ENCODE measurements at places on chromosomes 6 and 20.

DNA sequence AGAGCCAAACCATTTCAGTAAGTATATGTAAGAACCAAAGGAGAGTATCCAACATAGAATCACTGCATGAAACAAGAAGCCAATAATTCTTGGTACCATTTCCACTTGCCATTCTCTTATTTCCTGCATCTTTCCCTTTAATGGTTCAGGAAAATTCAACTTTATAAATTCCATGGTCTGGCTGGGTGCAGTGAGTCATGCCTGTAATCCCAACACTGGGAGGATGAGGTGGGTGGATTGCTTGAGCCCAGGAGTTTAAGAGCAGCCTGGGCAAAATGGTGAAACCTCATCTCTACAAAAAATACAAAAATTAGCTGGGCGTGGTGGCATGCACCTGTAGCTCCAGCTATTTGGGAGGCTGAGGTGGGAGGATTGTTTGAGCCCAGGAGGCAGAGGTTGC is 21.2 kb downstream of the NHLRC1 start:
- no peak for DNase-seq

- no peak for DNase-seq
These were observed 2.0 kb upstream of the ZSCAN26 start for GRCh38 chr6:28264834-28265401.

- no peak for DNase-seq
These were observed 46.7 kb downstream of the RALGAPA2 start for GRCh38 chr20:20665606-20666332.

DNA sequence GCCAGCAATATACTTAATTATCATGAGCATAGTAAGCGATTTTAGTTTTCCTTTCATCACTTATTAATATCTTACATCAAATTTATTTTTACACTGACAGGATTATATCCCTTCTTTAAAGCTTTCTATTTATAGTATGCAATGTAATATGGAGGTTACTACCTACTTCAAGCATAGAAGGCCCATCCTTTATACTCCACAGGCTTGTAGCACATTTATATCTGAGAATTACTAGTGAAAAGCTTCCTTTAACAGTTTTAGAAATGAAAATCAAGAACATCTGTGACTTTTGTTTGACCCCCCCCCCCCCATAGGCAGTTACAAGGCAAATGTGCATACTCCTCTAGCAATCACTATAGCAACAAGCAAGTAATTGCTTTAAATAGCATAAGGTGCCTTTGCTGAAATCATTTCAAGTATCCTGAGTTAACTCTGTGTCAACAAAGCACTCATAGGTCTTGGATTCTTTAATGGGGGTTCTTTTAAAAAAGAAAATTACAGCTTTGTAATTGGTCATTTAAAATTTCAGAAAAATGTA is 917.7 kb downstream of the PHF3 start:
- DNase-seq: no peak

DNA sequence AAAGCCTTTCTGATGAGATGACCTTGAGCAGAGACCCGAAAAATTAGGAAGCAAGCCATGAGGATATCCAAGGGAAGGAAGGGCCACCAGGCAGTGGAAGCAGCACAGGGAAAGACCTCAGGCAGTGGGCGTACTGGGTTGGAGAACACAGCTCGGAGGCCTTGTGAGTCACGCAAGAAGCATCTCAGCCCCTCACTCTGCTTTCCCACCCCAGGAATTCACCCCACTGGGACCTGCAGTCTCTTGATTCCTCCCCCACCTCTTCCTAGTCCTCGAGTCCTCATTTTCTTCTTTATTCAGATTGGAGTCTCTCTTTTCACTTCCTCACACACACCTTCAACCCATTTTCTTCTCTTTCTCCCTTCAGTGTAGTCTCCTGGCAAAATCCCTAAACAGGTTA is 27.0 kb downstream of the RPRD1B start:
- DNase-seq: no peak

DNA sequence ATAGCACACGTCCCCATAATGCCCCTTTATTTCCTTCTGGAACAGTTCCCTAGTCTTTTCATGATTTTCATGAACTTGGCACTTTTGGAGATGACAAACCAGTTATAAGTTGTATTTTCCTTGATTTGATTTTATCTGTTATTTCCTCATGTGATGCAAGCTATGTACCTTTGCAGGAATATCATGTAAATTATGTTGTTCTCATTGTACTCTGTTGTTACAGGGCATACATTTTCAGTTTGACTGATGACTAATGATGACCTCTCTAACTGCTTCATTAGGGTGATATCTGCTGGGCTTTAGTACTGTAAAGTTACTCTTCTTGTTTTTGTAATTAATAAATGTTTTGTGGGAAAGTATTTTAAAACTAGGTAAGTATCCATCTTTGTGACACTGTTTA is 147.3 kb downstream of the ZFAND3 start:
- DNase-seq: no peak

DNA sequence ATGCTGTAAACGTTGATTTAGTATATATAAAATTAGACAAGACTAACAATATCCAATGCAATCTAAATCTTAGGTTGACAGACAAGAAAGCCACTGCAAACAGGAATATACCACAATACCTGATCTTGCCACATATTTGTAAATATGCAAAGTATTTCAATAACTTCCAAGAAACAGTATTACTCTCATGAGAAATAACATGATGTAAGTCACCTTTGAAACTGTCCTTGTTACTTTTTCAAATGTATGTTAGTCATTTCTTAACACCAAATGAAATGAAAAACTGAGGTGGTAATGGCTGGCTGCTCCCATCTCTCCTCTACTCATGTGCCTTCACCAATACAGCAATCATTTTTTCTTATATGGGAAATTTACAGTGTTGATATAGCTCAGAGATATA is 118.7 kb downstream of the ATG5 start:
- DNase-seq: no peak

- no peak for DNase-seq
These were observed 261.7 kb downstream of the UTRN start for GRCh38 chr6:144546807-144547206.

DNA sequence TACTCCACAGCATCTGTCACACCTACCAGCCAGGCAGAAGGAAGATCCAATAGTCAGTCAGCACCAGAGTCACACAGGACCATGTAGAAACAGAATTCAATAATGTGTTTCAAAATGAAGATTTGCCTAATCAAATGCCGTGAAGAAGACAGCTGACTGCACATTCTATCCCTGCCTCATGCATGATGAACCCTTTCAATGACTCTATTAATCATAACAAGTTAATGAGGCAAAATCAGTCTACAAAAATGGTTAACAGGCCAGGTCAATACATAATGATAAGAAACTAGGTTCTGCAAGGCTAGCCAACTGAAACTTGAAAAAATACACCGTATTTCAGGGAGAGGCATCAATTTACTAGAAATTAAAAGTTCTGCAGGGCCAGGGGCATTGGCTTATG is 6.7 kb upstream of the PNRC1 start:
- DNase-seq: no peak

- DNase-seq: no peak
These were observed 348.0 kb upstream of the JARID2 start for GRCh38 chr6:14897831-14898230.

DNA sequence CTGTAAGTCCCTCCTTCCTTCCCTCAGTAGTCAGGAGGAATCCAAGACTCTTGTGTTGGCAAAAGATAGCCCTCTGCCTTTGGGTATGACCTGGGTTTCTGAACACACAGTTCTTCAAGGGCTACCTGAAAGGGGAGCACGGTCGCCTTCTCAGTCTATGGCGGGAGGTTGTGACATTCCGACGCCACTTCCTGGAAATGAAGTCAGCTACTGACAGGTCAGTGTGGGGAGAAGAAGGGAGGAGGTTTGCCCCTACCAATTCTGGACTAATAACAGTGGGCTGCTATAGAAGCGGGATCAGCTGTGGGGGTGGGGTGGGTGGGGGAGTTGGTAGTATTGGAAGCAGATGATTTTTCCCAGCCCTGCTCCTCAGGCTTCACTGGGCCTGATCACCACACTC is 11.5 kb downstream of the CEP250 start:
- no peak for DNase-seq

- peak; percentile 35 for DNase-seq
These were observed 4.0 kb downstream of the CITED2 start for GRCh38 chr6:139370283-139370998.

GRCh38 chr6:42336431-42336830 is 115.3 kb downstream of the TRERF1 start:
- DNase-seq: peak; percentile 93

DNA sequence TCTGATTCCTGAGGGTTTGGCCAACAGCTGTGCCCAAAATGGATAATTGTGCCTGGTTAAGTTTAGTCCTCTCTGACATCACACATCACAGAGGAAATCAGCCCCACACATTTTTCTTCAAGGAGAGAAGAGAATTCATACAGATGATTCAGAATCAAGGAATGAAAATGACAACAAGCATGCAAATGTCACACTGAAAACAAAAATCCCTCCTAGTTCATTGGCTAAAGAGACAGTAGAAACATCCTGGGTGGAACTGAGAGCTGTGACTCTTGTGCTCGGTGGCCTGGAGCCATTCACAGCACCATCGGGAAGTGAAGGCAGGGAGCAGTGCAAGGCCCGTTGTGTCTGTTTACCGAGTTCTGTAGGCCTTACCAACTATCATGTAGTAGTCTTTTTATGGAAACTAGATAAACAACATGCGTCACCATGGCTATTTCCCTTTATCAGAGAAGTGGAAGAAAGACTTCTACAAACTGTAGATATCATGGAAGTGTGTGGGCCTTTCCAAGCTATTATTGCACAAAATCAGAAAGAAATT is 81.7 kb upstream of the TENT5A start:
- no peak for DNase-seq

GRCh38 chr20:35768731-35769664 is 2.8 kb upstream of the PHF20 start:
- peak; percentile 88 for DNase-seq

- DNase-seq: no peak
These were observed 343.2 kb downstream of the FRK start for GRCh38 chr6:115717472-115717871.

DNA sequence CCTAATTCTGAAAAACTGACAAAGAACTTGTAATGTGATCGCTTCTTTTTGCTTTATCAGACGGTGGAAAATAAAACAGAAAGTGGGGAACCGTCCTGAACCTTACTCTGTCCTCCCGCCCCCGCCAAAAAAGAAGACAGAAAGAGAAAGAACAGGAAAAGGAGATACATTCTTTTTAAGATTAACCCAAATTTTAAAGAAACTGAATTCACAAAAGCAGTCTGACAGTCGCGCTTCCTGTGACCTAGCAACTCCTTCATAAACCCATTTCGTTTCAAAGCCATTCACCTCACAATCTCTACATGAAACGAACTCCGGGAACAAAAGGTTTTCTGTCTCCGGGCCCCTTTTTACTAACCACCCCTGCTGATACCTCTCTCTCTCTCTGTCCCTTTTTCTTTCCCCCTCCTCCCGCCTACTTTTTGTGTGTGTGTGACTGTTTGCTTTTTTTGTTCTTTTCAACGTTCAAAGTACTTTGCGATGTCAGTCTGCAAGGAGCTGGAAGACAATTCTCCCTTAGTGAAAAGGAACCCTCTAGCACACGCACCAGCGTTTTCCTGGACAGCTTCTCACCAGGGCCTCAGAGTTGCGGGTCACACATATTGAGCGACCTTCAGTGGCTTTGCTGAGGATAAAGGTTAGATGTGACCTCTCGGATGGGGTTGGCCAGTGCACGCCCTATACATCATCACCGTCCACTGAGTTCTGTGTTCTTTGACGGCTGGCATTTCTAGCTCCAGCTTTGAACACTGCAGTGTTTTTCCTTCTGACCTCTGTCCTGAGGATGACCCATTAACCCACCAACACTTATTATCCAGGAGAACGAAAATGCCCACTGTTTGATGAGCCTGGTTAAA is 530 bp upstream of the NEDD9 start:
- peak; percentile 53 for DNase-seq
